ENCODE measurements at places on chromosomes 12 and 14. TPM values are rescaled to one million over a fixed set of nuclear protein-coding genes. Genes with fewer than 3 reads are reported as not detected.

STXBP6 gene
- 10.7 TPM for total RNA-seq

KSR2 gene
- total RNA-seq, result 0.27 TPM

TAS2R13 gene
- total RNA-seq, result 7.2 TPM

RND1 gene
- total RNA-seq, result 2.2 TPM

E2F7 gene
- total RNA-seq, result 3.0 TPM

Measured in Peyer's patch (tissue), 4 donors.